ENCODE measurements at places on chromosomes 3 and 15.
A peak's percentile ranks its signal among the peaks of the same experiment; 100 is the strongest.

DNA sequence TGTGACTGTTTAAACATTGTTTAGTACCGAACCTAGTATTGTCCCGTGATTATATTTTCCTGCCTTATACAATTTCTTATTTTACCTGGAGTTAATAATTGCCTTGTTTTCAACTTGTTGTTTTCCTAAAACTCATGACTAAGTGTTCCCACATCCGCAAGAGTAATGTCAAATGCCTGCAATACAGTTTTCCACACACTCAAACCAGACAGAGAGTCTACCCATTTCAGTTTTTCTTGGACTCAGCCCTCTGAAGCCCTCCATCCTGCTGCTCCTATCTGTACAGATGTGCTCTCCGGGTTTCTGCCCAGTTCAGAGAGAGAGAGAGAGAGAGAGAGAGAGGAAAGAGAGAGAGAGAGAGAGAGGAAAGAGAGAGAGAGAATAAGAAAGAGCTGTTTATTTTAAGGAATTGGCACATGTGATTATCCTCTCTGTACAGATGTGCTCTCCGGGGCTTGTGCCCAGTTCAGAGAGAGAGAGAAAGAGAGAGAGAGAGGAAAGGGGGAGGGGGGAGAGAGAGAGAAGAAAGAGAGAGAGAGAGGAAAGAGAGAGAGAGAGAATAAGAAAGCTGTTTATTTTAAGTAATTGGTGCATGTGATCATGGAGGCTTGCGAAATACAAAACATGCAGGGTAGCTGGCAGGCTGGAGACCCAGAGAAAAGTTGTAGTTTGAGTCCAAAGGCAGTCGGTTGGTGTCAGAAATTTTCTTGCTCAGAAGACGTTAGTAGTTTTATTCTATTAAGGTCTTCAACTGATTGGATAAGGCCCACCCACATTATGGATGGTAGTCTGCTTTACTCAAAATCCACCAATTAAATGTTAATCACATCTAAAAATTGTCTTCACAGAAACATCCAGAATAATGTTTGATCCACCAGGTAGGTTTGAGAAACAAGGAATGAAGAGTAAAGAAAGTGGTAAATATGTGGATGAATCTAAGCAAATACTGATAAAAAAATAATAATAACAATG lies 104.1 kb upstream of the GOLGA8J start:
- peak; percentile 50 for DNase-seq

- DNase-seq, result no peak
Measured at GRCh38 chr3:133268726-133269134, 131.1 kb upstream of the BFSP2 start.

GRCh38 chr15:89903015-89903857 lies 9.4 kb upstream of the AP3S2 start:
- DNase-seq, result no peak

DNA sequence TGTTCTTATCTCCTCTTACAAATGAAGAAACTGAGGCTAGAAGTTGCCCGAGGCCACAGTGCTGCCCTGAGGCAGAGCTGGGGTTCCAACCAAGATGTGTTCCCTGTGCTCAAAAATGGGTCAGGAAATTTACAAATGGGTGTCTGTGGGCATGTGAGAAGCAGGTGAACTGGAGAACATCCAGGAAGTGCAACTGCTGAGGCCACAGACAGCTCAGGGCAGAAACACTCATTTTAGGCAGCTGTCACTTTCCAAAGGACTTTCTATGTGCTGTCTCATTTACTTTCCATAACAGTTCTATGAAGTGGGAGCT lies 47.2 kb upstream of the ATP2B2 start:
- no peak for DNase-seq

- no peak for DNase-seq
Measured at GRCh38 chr3:65927576-65927975, 111.1 kb downstream of the MAGI1 start.

DNA sequence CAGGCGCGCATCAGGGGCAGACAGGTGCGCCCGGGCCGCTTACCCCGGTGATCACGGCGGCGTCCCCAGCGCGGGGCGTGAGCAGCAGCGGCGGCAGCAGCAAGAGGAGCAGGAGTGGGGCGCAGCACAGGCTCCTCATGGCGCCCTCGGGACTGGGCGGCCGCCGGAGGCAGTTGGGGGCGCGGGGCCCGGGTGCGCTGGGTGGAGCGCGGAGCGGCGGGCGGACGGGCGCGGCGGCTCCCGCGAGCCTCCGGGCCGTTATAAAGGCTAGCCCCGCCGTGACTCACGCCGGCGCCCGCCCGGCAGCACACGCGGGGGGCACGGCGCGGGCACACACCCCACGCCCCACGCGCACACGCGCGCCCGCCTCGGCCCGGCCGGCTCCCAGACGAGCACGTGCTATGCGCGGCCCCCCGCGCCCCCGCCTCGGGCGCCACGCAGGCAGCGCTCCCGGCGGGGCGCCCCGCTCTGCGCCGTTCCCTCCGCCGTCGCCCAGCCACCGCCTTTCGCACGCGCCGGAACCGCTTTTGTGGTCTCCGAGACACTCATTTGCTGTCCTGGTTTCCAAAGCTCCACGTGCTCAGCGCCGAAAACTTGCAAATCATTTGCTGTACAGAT lies at the start of gene PROK2:
PROK2 (minus strand) TSS at position 235 of the 618 bp plus-strand sequence; CDS start at position 139, 96 bp downstream.
- no peak for DNase-seq

DNA sequence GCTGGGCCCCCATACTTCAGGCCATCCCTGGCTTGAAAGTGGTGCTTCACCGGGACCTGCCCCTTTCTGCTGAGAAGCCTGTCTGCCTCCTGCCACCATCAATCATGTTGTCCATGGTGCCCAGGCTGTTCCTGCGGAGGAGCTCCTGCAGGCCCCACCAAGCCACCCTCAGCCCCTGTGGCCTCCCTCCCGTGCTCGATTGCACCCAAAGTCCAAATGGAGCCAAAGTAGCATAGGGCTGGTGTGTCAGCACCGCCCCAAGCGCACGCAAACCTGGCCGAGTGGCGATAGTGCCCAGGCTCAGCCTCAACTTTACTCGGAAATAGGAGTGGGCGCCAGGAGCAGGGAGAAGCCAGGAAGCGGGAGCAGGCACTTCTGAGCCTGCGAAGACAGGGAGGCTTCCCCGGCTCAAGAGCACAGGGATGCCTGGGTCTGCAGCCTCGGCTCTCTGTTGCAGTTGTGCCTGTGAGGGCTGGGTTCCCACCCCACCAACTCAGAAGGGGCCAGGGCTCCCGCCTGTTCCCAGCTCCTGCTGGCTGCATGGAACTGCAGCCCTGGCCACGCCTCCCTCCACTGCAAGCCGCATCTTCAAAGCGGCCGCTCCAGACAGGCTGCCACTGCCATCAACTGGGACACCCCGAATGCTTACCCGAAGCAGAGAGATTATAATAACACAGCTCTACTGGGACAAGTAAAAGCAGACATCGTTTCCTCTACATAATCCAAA lies 203.0 kb downstream of the ARRDC4 start:
- no peak for DNase-seq

DNA sequence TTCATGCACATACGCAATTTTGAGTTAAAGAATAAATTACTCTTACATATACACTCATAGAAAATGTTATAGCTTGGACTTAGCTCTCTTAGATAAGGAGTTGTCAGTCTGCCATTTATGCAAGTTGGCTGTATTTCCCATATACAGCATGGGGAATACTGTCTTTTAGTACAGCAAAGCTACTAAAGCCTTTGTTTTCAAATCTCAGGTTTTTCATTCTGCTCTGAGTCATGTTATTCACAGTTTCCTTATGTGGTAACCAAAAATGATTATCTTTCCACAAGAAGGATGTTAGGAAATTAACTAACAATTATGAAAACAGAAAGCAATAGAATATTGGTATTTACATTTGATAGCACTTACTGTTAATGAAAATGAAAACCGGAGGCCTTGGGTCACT lies 4.3 kb upstream of the TIPARP start:
- DNase-seq, result peak; percentile 51

DNA sequence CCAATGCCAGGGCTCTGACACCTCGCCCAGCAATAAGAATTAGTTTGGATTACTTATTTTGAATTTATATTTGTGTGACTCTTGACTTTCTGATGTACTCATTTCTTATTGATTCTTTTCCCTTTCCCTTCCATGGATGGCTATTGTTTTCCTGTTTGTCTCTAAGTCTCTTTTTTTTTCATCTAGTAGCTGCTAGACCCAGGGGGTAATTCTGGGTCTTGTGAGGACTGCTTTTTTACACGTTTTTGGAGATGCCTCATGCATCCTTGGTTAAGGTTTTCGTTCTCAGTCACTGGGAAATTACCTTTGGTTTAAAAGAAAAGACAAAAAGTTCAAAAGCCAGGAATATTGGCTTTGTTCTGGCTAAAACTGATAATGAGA lies 70.2 kb upstream of the STRIT1 start:
- DNase-seq, result no peak

- no peak for DNase-seq
Measured at GRCh38 chr3:45572755-45573154, 21.8 kb upstream of the LIMD1 start.

GRCh38 chr3:34646911-34647460 lies 848.6 kb downstream of the PDCD6IP start:
- no peak for DNase-seq

- DNase-seq, result no peak
Measured at GRCh38 chr3:30531017-30531570, 75.3 kb upstream of the TGFBR2 start.

- DNase-seq, result peak; percentile 47
Measured at GRCh38 chr3:112333002-112333380, at the start of gene CD200. CD200 (plus strand) TSS chr3:112333156; CDS start chr3:112333213, 57 bp downstream.

DNA sequence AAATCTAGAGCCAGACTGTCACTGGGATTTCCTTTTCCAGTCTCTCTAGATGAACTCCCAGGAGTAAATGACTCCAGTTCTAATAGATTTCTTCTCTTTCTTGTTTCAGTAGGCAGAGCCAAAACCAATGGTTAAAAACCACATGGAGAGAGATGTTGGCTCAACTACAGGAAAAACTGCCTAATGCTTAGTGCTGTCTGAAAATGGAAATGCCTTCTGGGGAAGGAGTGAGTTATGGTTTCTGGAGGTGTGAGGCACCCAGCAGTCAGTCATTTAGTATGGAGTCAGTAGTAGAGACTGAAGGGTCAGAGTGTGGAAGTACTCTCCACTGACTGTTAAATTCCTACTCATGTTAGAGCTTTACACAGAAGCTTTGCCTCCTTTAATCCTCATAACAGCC lies 136.7 kb downstream of the CCNL1 start:
- DNase-seq, result no peak

DNA sequence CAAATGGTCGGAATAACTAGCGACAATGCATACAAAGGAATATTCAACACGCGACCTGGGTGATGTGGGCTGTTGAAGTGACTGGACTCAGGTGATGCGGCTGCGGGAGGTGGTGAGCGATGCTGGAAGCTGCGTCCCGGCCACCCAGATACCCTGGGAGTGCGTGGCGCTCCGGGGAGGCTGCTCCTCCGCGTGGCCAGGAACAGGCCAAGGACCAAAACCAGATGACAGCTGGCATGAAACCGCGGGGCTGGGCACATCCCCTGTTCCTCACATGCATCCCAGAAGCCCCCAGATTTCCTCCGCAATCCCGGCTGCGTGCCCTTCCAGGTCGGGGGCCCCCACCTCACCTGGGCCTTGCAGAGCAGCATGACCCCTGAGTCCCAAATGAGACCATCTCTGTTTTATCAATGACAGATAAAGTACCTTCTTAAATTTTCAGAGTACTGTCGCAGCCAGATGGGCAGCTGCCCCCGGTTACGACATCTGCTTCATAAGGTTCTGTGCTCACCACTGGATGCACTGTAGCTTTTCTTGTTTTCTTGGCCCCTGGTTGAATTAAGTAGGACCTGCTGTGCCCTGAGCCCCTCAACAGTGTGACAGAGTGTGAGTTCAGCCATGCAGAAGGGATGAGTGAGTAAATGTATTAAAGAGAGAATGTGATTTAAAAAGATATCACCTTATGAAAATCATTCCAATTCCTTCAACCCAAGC lies 278.2 kb downstream of the GABRG3 start:
- DNase-seq, result no peak

GRCh38 chr3:172591125-172591605 lies 67.9 kb upstream of the TNFSF10 start:
- DNase-seq, result peak; percentile 62

- DNase-seq, result peak; percentile 60
Measured at GRCh38 chr3:64049136-64049535, 25.8 kb upstream of the PSMD6 start.

GRCh38 chr15:72387741-72388140 lies 10.4 kb upstream of the TMEM202 start:
- DNase-seq, result no peak

DNA sequence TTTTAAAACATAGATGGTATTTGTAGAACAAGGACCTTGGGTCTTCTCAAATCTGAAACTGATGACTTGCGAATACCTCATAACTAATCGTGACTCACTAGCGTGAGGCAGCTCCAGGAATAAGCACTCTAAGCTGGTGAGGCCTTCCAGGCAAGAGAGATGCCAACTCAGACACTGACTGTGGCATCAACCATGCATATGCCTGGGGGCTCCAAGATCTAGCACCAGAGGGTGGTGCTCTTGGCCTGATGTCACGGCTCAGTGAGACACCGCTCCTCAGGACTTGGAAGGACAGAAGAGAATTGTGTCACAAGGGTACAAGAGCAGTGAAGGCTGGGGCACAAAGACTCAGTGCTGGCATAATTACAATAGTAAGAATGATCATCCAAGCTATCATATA lies 125.0 kb upstream of the TRIM42 start:
- no peak for DNase-seq

GRCh38 chr15:48221885-48222284 lies 15.8 kb downstream of the SLC12A1 start:
- no peak for DNase-seq
